ENCODE measurements at places on chromosomes 12 and 14. TPM values are rescaled to one million over a fixed set of nuclear protein-coding genes. Genes with fewer than 3 reads are reported as not detected.

DNA sequence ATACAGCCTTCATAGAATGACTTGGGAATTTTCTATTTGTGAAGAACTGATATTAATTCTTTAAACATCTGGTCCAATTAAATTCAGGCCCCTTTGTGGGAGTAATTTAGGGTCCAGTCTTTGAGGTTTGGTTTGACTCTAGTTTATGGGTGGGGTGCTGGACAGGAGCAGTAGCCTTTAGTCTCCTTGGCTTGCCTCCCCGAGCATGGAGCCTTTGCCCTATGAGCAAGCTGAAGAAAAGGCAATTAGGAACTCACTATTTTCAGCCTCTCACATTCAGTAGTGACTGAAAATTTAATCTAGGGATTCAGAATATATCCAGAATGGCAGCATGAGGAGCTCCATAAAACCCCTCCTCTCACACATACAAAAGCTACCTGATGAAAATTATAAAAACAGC is 161.1 kb downstream of the TRHDE start:
- no peaks in the 10 kb centered on the region for H3K36me3 ChIP-seq
- no peak overlapping the region for H3K4me3 ChIP-seq

DNA sequence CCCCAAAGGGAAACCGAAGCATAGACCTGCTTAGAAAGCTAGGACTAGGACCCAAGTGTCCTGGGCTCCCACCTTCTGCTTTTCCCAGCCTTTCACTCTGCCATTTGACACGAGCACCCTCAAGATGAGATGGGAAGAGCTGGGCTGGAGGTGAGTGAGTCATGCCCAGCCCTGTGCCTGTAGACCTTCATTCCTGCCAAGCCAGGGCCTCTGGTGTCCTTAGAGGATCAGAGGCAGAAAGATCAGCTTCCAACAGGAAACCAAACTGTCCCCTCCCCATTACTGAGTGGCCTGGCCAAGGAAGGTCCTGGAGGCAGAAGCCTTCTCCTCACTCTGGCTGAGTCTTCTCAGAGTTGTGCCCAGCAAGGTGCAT is 3.5 kb downstream of the TMEM63C start:
- no peaks in the 10 kb centered on the region for H3K36me3 ChIP-seq
- no peaks in the 10 kb centered on the region for H3K27me3 ChIP-seq
- H3K27ac ChIP-seq, result no peak overlapping the region
- peaks cover 38% of the 10 kb centered on the region for H3K4me1 ChIP-seq

- no peak overlapping the region for H3K27ac ChIP-seq
- no peak for DNase-seq
- no peaks in the 10 kb centered on the region for H3K4me1 ChIP-seq
- H3K27me3 ChIP-seq, result peaks cover 3% of the 10 kb centered on the region
These were observed 435.0 kb downstream of the NELL2 start for GRCh38 chr12:44441155-44441554.

- H3K27me3 ChIP-seq, result no peaks in the 10 kb centered on the region
- DNase-seq, result no peak
- H3K4me1 ChIP-seq, result peaks cover 12% of the 10 kb centered on the region
- H3K4me3 ChIP-seq, result no peak overlapping the region
- H3K36me3 ChIP-seq, result peaks cover 47% of the 10 kb centered on the region
These were observed 25.5 kb downstream of the CEP83 start for GRCh38 chr12:94434171-94434570.

DNA sequence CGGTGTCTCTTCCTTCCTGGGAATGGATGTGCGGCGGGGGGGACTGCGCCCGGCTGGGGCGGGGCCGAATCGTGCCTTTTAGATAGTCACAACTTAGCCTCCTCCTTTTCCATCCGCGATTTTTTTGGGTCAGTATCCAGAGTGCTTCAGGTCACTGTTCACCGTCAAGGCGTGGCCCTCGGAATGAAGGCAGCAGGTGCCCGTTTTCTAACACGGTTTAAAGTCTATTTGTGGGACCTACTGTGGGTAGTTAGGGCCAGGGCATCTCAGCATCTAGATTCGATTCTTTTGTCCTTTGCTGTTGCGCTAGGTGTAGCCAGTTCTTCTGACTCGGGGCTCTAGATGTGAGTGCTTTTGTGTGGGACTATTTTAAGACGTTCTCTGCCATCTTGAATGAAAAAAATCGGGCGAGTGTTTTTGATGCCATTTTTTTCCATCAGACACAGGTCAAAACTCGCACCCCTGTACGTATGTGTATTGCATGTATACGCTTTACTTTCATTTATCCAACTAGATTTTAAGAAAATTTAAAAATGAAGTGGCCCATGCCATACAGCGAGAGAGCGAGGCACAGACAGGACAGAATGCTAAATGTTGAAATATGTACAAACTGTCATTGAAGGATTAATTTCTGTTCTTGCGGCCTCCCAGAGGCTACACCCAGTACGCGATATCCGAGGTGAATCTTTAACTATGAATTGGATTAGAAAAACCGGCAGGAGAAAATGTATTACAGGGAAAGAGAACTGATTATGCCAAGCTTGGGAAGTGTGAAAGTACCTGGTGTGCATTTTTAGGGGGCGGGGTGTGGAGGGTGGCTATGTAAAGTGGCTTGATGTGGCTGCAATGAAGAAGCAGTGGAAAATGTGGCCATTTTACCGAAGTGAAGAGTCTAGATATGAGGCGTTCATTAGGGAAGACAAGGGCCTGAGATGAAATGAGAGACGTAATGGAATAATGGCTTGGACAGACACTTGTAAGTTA is 835 bp downstream of the VEZT start:
- peak overlapping the region; percentile 77 for H3K4me3 ChIP-seq
- peak; percentile 93 for DNase-seq
- peaks cover 6% of the 10 kb centered on the region for H3K36me3 ChIP-seq
- H3K4me1 ChIP-seq, result peaks cover 63% of the 10 kb centered on the region

GRCh38 chr14:53149668-53150316 is 3.3 kb downstream of the DDHD1 start:
- H3K27me3 ChIP-seq, result no peaks in the 10 kb centered on the region
- peak; percentile 72 for DNase-seq
- H3K4me3 ChIP-seq, result peak overlapping the region; percentile 86
- H3K27ac ChIP-seq, result peak overlapping the region; percentile 74

GRCh38 chr12:2535583-2536204 is 259.1 kb upstream of the FKBP4 start:
- H3K4me1 ChIP-seq, result no peaks in the 10 kb centered on the region
- DNase-seq, result no peak
- H3K27me3 ChIP-seq, result no peaks in the 10 kb centered on the region
- no peak overlapping the region for H3K27ac ChIP-seq
- no peak overlapping the region for H3K4me3 ChIP-seq
- no peaks in the 10 kb centered on the region for H3K36me3 ChIP-seq

GRCh38 chr12:12891080-12891880 is at the start of gene GPRC5A:
GPRC5A (plus strand) TSS chr12:12891562; CDS start chr12:12908250, 16,688 bp downstream.
- H3K4me1 ChIP-seq, result no peaks in the 10 kb centered on the region
- H3K27ac ChIP-seq, result no peak within 1 kb of the TSS
- no peak within 1 kb of the TSS for H3K4me3 ChIP-seq
- no peaks in the 10 kb centered on the region for H3K36me3 ChIP-seq
- no peak for DNase-seq

DNA sequence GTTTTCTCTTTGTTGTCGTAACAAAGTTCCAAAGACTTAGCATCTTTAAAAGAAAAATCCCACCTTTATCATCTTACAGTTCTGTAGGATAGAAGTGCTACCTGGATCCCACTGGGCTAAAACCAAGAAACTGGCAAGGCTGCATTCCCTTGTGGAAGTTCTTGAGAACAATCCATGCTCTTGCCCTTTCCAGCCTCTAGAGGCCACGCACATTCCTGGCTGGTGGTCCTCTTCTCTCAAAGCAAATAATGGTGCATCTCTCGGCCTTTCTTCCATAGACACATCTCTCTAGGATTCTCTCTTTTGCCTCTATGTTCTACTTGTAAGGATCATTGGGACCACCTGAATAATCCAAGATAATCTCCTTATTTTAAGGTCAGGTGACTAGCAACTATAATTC is 8.2 kb upstream of the PAWR start:
- no peak overlapping the region for H3K4me3 ChIP-seq
- no peak overlapping the region for H3K27ac ChIP-seq
- no peak for DNase-seq
- no peaks in the 10 kb centered on the region for H3K36me3 ChIP-seq
- H3K27me3 ChIP-seq, result no peaks in the 10 kb centered on the region
- no peaks in the 10 kb centered on the region for H3K4me1 ChIP-seq

DNA sequence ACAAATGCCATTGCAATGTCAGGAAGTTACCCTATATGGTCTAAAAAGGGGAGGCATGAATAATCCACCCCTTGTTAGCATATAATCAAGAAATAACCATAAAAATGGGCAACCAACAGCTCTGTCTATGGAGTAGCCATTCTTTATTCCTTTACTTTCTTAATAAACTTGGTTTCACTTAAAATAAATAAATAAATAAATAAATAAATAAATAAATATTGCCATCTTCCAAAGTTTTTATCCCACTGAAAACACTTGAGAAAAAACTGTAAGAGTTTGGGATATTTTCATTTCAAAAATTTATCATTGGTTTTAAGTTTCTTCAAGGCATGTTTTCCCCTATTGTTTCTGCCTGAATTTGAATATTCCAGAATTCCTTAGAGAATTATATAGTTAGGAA is 89.8 kb downstream of the SYT10 start:
- H3K27me3 ChIP-seq, result no peaks in the 10 kb centered on the region
- no peak overlapping the region for H3K27ac ChIP-seq

- H3K27ac ChIP-seq, result no peak overlapping the region
- no peak overlapping the region for H3K4me3 ChIP-seq
- no peaks in the 10 kb centered on the region for H3K27me3 ChIP-seq
- no peaks in the 10 kb centered on the region for H3K36me3 ChIP-seq
- H3K4me1 ChIP-seq, result no peaks in the 10 kb centered on the region
These were observed 201.1 kb upstream of the RGS6 start for GRCh38 chr14:71731096-71731495.

- peak; percentile 96 for DNase-seq
- peaks cover 20% of the 10 kb centered on the region for H3K36me3 ChIP-seq
- peak overlapping the region; percentile 98 for H3K27ac ChIP-seq
- peaks cover 76% of the 10 kb centered on the region for H3K4me1 ChIP-seq
- H3K4me3 ChIP-seq, result peak overlapping the region; percentile 82
These were observed 59.1 kb downstream of the ESR2 start for GRCh38 chr14:64234877-64235651.

CCDC38 gene
- total RNA-seq, result not detected

DNA sequence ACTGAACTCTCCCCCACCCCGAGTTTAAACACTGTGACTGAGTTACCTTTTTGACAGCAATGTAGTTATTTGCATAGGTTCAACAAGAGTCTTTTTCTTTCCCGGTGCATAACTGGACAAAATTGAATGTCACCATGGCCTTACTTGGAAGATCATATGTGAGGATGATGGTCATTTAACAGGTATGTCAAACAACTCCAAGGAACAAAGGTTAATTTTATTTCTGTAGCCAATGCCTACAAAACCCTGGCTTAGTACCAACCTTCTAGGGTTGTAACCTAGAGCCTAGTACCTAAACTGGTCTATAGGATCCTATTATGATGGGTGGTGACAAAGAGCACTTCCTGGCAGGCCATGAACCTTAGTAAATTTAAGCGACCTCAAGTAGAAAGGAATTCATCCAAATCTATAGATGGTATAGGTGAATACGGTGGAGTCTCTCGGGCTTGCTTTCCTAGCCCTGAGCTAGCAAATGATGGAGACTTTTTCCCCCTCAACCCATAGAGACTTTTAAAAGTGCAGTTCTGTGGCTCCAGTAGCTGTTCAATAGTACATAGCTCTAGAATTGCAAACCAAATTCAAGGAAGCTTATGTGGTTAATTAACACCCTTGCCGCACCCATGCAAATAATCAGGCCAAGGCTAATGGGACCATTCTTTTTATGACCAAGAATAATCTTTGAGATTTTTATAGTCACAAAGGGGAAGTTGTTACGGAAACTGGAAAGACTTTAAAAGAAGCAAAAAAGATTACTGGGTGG is 89.0 kb downstream of the SLC38A1 start:
- H3K4me1 ChIP-seq, result peaks cover 48% of the 10 kb centered on the region
- H3K36me3 ChIP-seq, result peaks cover 5% of the 10 kb centered on the region
- DNase-seq, result peak; percentile 84
- H3K4me3 ChIP-seq, result no peak overlapping the region

- no peaks in the 10 kb centered on the region for H3K27me3 ChIP-seq
- H3K4me1 ChIP-seq, result no peaks in the 10 kb centered on the region
- H3K36me3 ChIP-seq, result no peaks in the 10 kb centered on the region
- DNase-seq, result no peak
These were observed 120.6 kb upstream of the CDKN3 start for GRCh38 chr14:54275997-54276725.

- peaks cover 44% of the 10 kb centered on the region for H3K4me1 ChIP-seq
- no peaks in the 10 kb centered on the region for H3K36me3 ChIP-seq
- no peak overlapping the region for H3K27ac ChIP-seq
- no peaks in the 10 kb centered on the region for H3K27me3 ChIP-seq
- H3K4me3 ChIP-seq, result no peak overlapping the region
- DNase-seq, result no peak
These were observed 69.4 kb downstream of the IRF2BPL start for GRCh38 chr14:76958980-76959710.

GRCh38 chr12:72723732-72724131 is 451.6 kb downstream of the TRHDE start:
- DNase-seq, result no peak
- H3K4me1 ChIP-seq, result no peaks in the 10 kb centered on the region
- H3K27ac ChIP-seq, result no peak overlapping the region
- no peaks in the 10 kb centered on the region for H3K27me3 ChIP-seq
- H3K36me3 ChIP-seq, result no peaks in the 10 kb centered on the region
- no peak overlapping the region for H3K4me3 ChIP-seq

A2M gene
- total RNA-seq, result not detected

DNA sequence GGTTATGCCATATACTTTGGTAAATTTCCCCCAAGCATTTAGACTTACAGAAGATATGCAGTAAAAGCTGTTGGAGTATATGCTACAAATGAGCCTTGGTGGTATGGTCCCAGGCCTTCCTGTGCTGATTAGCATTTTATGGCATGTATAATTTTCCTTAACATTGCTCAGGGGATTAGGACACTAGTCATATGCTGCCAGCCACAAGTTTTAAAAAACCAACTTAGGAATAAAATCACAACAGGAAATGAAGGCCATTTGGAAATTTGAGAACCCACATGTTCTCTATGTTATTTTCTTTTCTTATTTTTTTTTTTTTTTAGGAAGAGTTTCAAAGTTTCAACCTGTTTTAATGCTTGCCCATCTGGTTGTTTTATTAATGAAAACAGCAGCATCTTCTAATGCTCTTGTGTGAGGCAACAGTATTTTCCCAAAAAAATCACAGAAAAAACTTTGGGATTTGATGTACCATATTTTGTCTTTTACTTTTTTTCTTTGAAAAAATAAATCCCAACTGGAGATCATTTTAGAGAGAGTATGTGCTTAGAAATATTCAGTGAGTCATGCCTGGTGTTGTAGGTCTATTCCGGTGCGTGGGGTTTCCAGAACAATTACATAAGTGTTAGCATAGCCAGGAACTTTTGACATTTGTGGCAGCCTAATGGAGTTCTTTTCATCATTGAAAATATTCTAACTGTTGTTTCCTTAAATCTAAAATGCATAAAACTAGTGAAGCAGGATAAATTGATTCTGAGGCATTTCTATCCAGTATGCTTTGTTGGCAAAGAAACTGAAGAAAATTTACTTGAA is 21.7 kb upstream of the DUSP6 start:
- no peaks in the 10 kb centered on the region for H3K27me3 ChIP-seq
- no peak for DNase-seq
- no peak overlapping the region for H3K4me3 ChIP-seq
- H3K36me3 ChIP-seq, result no peaks in the 10 kb centered on the region
- H3K27ac ChIP-seq, result no peak overlapping the region

TUBA1A gene
- total RNA-seq, result 139 TPM

All from Karpas-422 (cell line).